Kidney capillary endothelial cell (primary cell): ENCODE measurements at places on chromosomes 3 and 15.

- DNase-seq, result no peak
These were observed 8.9 kb downstream of the INSYN1 start for GRCh38 chr15:73744293-73744692.

DNA sequence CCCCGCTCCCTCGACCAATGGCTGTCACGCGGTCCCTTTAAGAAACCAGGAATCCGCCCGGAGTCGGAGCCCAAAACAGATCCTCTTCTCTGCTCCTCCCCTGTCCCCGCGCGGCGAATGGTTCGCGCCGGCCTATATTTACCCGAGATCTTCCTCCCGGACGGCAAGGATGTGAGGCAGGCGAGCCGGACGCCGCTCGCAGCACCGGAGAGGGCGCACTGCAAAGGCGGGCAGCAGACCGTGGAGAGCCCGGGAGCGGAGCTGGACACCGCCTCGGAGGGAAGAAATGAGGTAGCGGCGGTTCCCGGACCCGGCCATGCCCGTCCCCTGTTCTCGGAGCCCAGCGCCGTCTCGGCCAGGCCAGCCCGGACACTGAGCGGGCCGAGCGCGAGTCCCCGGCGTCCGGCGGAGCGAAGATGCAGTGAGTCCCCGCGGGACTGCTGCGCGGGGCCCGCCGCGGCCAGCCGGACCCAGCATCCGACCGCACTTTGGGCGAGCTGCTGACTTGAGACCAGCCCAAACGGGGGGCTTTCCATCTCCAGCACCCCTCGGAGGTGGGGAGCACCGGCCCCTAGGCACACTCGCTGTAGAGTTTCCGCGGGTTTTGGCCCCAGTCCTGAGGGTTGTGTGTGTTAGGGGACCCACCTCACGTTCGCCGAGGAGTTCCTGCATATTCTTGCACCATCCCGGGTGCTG is at the start of gene FAM43A:
Gene FAM43A (plus strand): TSS at position 166 of the 696 bp plus-strand sequence. CDS start 944 bp downstream, outside the sequence.
- DNase-seq, result peak; percentile 85

GRCh38 chr3:23073724-23074305 is 129.3 kb upstream of the UBE2E2 start:
- DNase-seq, result no peak

- no peak for DNase-seq
These were observed 21.8 kb downstream of the TRIM42 start for GRCh38 chr3:140699516-140700231.

DNA sequence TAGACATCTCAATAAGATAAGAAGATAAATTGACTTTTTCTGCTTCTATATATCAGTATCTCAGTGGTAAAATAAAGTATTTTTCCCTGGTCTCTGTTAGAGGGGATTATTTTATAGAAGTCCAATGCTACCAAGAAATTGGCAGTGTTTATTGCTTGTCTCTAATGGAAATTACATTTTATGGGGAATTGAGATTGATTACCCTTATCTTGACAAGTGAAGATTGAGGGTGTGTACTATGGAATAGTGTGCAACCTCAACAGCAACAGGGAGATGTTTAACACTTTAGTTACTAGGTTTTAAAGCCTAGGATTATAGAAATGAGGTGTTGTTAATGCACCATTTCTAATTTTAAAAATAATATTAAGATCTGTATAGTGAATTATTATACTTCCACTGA is 154.8 kb upstream of the ROBO1 start:
- no peak for DNase-seq

DNA sequence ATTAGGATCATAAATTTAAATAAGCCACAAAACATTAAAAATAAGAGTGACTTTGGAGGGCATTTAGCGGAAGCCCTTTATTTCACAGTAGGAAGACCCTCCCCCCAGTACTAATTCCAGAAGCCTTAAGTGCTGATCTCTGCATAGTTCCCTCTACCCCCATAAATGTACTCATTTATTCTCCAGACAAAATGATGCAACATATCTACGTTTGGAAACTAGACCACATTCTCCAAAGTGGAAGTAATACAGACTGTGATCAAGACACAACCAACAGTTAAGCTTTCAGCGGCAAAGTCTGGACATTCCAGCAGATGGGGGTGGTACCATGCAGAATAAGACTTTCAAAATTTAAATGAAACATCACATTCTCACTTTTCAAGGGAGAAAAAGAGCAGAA is 44.8 kb upstream of the RPS17 start:
- DNase-seq, result no peak

- no peak for DNase-seq
These were observed 81.5 kb downstream of the CSNK1G1 start for GRCh38 chr15:64274341-64274950.

- peak; percentile 64 for DNase-seq
These were observed 64.9 kb downstream of the UACA start for GRCh38 chr15:70698426-70698825.

DNA sequence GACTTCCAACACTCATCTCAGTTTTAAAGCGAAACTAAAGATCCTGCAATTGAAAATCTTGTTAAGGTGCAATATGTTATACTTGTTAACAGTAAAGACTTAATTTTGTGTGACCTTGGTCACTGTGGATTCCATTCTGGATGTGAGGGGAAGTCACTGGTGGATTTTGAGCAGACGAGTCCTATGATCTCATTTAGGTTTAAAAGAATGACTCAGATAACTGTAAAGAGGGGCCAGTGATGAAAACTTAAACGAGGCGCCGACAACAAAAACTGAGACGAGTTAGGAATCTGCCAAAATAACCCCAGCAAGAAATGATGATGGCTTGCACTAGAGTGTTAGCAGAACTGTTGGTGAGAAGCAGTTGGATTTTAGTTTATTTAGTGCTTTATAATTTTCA is 56.5 kb downstream of the LRRC28 start:
- DNase-seq, result no peak

DNA sequence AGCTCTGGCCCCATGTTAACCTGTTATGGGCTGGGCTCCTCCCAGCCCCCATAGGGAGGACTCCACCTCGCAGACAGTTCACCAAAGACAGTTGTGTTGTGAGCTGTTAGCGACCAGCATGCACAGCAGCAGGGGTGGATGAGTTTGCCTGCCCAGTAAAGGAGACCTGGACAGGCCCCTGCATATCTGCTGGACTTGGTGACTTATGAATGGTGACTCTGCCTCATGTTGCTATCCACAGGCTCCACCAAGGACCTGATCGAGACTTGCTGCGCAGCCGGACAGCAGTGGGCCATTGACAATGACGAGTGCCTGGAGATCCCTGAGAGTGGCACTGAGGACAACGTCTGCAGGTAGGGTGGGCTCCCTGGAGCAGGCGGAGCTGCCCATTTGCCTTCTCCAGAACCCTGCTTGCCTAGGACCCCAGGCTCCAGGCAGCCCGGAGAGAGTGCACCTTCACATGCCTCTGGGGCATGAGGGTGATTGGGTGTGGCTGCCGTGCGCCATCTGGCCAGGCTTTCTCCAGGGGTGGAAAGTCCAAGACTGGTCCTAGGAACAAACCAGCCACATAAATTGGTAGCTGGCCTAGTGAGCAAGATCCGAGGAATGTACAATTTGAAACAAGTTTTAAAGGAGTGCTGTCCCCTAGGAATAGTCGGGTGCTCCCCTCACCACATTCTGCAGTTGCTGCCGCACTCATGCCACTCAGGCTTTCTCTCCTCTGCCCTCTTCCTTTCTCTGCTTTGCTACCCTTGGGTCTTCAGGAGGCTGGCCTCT is 59.1 kb downstream of the FBLN2 start:
- DNase-seq, result no peak

- no peak for DNase-seq
These were observed 65.6 kb downstream of the CCNL1 start for GRCh38 chr3:157094301-157094700.

GRCh38 chr3:185330238-185330637 is 32.7 kb upstream of the MAP3K13 start:
- no peak for DNase-seq

DNA sequence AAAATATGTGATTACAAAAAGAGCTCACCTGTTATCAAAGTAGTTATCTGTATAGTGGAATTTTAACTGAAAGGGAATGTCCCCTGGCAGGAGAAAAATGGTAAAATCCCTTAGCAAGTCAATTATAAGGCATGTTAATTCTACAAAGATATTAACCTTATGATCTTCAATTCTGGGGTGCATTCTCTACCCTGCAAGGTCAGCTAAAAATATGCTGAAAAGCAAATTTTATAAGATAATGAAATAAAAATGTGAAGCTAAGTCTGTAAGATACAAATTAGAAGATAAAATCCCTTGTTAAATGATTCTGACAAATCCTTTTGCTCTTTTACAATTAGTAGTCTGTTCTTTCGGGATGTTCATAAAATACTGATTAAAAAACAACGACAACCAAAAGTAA is 109.8 kb downstream of the BBX start:
- DNase-seq, result no peak

- DNase-seq, result no peak
These were observed 13.5 kb downstream of the CCPG1 start for GRCh38 chr15:55394694-55395093.

GRCh38 chr3:12451481-12451880 is 32.8 kb upstream of the TSEN2 start:
- no peak for DNase-seq

DNA sequence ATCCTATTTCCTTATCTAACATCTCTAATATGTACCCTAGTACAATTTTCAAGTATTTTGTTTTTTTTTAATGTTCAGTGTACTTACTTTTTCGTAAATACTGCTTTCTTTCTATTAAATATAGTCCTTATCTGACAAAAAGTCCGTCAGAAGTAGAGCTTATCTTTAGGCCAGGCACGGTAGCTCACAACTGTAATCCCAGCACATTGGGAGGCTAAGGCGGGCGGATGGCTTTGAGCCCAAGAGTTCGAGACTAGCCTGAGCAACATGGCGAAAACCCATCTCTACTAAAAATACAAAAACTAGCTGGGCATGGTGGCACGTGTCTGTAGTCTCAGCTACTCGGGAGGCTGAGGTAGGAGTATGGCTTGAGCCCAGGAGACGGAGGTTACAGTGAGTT is 41.1 kb downstream of the USP3 start:
- DNase-seq, result no peak

- peak; percentile 68 for DNase-seq
These were observed 233.5 kb upstream of the AGTR1 start for GRCh38 chr3:148464246-148464645.

GRCh38 chr3:36060950-36061349 is 319.4 kb upstream of the STAC start:
- DNase-seq, result no peak

GRCh38 chr3:158809642-158810041 is 7.8 kb downstream of the MFSD1 start:
- no peak for DNase-seq

GRCh38 chr3:94460931-94461330 is 398.1 kb downstream of the NSUN3 start:
- DNase-seq, result no peak

DNA sequence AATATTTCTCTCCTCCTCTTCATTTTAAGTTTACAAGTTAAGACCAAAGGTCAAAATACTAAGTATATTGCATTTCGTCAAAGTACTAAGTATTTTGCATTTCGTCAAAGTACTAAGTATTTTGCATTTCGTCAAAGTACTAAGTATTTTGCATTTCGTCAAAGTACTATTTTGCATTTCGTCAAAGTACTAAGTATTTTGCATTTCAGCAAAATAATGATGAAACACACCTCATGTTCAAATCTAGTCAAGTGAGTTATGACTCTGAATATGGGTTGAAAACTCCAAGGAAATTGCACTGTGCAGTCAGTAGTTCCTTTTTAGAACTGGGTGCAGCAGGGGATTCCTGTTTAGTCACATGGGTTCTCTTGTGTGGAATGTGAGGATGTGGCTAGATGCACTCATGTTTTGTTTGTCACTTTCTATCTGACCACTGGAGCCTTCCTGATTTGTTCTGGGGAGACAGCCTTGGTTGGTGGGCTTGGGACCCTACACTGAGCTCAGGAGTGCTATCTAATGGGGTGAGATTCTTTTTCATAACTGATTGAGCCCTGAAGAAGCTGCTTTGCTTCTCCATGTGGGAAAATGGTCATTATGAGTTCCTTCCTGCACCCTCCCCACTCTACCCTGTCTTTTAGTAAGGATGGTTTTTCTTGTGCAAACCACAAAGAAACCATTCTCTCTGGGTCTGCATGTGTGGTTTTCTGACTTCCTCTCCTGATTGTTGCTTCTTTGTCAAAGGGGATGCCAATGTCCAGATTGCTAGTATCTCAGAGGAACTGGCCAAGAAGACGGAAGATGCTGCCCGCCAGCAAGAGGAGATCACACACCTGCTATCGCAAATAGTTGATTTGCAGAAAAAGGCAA is 73.4 kb downstream of the CCK start:
- no peak for DNase-seq

DNA sequence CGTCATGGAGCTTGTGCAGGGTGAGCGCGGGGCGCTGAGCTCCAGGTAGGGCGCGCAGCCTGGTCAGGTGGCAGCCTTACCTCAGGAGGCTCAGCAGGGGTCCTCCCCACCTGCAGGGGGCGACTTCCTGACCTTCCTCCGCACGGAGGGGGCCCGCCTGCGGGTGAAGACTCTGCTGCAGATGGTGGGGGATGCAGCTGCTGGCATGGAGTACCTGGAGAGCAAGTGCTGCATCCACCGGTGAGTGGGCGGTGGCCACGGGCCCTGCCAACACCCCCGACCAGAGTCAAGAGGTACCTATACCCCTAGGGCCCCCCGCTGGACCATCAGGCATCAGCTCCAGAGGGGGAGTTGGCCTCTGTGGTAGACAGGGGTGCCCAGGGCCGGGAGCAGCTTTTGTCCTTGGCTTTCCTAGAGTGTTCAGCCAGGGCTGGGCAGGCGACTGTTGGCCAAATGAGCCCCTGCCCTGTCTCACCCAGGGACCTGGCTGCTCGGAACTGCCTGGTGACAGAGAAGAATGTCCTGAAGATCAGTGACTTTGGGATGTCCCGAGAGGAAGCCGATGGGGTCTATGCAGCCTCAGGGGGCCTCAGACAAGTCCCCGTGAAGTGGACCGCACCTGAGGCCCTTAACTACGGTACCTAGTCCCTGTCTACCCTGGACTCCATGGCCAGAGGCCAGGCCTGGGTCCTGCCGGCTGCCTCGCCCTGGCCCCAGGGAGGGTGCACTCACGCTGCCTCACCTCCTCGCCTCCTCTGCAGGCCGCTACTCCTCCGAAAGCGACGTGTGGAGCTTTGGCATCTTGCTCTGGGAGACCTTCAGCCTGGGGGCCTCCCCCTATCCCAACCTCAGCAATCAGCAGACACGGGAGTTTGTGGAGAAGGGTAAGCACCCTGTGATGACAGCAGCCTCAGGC is 9.1 kb downstream of the FES start:
- DNase-seq, result no peak

DNA sequence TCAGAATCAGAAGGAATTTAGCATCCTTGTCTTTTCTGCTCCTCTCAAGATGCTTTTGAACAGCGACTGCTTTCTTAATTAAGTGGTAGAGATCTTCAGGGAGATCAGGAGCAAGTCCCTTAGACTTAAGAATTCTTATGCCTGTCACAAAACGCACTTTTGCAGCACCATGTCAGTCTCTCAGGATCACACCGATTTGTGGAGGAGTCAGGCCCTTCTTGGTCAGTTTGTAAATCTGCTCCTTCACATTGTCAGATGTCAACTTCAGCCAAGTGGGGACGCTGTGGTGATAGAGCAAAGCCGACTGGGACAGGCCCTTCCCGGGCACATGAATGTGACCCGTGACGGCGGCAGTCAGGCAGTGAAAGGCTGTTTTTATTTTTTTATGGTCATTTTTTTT is 35.7 kb upstream of the MYZAP start:
- no peak for DNase-seq
